Mesothelial cell of epicardium (in vitro differentiated cells): ENCODE measurements at places on chromosomes 4 and X. TPM values are rescaled to one million over a fixed set of nuclear protein-coding genes. Genes with fewer than 3 reads are reported as not detected.

DNA sequence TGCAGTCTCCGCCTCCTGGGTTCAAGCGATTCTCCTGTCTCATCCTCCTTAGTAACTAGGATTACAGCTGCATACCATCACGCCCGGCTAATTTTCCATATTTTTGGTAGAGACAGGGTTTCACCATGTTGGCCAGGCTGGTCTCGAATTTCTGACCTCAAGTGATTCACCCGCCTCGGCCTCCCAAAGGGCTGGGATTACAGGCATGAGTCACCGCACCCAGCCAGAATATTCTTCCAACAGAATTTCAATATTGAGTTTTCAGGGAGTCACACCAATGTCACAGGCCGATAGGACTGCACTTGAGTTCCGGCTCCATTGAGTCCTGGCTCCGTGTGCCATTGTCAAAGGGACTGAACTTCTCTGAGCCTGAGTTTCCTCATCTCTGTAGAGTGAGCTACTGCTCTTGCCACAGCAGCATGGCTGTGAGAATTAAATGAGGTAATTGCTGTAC lies 82.9 kb downstream of the CLCN4 start:
- DNase-seq: no peak
- H3K27me3 ChIP-seq: no peaks in the 10 kb centered on the region
- H3K4me1 ChIP-seq: peaks cover 4% of the 10 kb centered on the region
- no peak overlapping the region for H3K4me3 ChIP-seq
- H3K27ac ChIP-seq: no peak overlapping the region
- H3K36me3 ChIP-seq: peaks cover 2% of the 10 kb centered on the region

BEX1 gene
- total RNA-seq: 10.7 to 12.2 TPM (median 10.8 TPM) in 3 replicates

SPARCL1 gene
- total RNA-seq: 6.3 to 6.7 TPM (median 6.6 TPM) in 3 replicates

CHM gene
- total RNA-seq: 43.2 to 53.7 TPM (median 47.6 TPM) in 3 replicates

DCK gene
- 12.7 to 14.1 TPM (median 13.9 TPM) in 3 replicates for total RNA-seq

DNA sequence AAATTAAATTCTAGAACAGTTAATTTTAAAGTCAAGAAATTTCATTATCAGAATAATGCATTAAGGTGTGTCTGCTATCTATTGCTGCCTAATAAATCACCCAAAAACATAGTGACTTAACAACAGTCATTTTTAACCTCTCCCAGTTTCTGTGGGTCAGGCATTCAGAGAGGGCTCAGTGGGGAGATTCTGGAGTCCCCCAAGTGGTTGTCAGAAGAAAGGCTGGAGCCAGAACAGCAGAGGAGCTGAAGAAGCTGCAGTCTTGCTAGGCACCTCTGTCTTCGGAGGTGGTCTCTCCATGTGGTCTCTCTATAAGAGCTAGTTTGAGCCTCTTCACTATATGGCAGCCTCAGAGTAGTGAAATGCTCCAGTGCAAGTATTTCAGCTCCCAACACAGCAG lies 9.3 kb upstream of the HOPX start:
- no peaks in the 10 kb centered on the region for H3K4me1 ChIP-seq
- no peak overlapping the region for H3K27ac ChIP-seq
- peaks cover 2% of the 10 kb centered on the region for H3K27me3 ChIP-seq
- H3K36me3 ChIP-seq: no peaks in the 10 kb centered on the region

- no peak overlapping the region for H3K4me3 ChIP-seq
- no peaks in the 10 kb centered on the region for H3K4me1 ChIP-seq
- no peak overlapping the region for H3K27ac ChIP-seq
- DNase-seq: no peak
These were observed 86.4 kb upstream of the AGA start for GRCh38 chr4:177528620-177529019.

F8A2 gene
- total RNA-seq: not detected in 3 replicates

GRCh38 chr4:109801895-109802319 lies at the start of gene CFI:
Gene CFI, minus strand, starts transcription at chr4:109801999. Its CDS starts 28 bp downstream, at chr4:109801971.
- peaks cover 50% of the 10 kb centered on the region for H3K4me1 ChIP-seq
- H3K27me3 ChIP-seq: no peaks in the 10 kb centered on the region
- H3K36me3 ChIP-seq: peaks cover 30% of the 10 kb centered on the region
- H3K4me3 ChIP-seq: peak within 1 kb of the TSS; percentile 87

DNA sequence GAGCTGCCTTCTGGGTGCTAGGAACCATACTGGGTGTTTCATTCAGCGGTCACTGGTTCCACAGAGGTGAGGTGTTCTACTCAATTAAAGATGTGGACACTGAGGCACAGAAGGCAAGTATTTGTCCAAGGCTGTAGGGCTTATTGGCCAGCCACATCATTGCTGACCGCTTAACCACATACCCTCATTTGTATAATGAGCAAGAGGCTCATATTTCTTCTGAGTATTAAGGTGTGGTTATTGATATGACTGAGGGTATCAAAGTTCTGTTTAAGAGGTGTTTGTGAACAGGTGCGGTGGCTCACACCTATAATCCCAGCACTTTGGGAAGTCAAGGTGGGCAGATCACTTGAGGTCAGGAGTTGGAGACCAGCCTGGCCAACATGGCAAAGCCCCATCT lies 14.3 kb downstream of the RNF4 start:
- peaks cover 45% of the 10 kb centered on the region for H3K4me1 ChIP-seq
- H3K36me3 ChIP-seq: no peaks in the 10 kb centered on the region
- H3K4me3 ChIP-seq: no peak overlapping the region
- H3K27ac ChIP-seq: no peak overlapping the region
- no peaks in the 10 kb centered on the region for H3K27me3 ChIP-seq

DNA sequence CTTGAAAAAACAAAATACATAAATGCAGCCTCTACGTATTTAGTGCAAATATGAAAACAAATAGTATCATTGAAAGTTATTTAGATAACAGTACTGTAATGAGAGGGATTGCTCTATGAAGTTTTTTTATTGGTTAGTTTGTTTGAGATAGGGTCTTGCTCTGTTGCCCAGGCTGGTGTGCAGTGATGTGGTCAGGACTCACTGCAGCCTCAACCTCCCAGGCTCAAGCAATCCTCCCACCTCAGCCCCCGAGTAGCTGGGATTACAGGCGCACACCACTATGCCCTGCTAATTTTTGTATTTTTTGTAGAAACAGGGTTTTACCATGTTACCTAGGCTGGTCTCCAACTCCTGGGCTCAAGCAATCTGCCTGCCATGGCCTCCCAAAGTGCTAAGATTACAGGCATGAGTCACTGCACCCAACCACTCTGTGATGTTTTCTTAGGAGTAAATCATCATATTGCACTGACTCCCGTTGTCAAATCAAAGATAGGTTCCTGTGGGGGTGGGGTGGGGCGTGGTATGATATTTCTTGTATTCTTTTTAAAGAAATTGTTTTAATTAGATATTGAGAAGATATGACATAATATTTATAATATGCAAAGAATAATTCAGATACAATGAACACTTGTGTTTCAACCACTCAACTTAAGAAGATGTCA lies 75.8 kb downstream of the ATG4A start:
- H3K27ac ChIP-seq: no peak overlapping the region
- peaks cover 13% of the 10 kb centered on the region for H3K4me1 ChIP-seq
- peaks cover 30% of the 10 kb centered on the region for H3K36me3 ChIP-seq

FIP1L1 gene
- total RNA-seq: 79.4 to 85.1 TPM (median 82.6 TPM) in 3 replicates

DNA sequence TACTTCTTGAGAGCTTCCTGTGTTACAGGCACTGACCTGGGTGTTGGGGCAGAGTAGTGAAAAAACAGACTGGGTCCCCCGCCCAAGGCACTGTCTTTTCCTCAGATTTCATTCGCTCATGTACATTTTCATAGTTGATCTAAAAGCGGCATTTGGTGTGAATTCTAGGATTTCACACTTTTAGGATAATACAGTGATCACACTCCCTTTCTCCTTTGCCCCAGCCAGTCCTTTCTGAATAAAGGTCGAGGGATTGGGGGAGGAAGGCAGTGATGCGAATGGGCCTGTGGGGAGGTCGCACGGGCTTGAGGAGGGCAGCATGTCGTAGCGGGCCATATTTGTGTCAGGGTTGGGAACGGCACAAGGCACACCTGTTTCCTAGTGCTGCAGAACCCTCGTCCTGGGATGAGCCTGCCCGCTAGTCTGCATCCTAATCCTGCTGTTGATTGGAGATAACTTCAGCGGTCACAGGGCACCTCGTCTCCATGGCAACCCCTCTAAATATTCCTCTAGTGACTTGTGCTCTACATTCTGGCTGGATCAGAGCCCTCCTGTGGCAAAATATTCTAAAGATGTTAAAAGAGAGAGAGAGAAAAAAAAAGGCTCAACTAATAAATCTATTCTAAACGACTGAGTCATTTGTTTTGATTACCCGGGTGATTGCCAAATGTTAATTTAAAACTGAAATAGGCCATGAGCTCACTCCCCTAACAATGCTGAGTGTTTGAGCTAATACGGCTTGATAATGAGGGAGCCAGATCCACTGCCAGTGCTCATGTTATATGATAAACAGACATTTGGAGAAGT lies 21.8 kb downstream of the FHL1 start:
- H3K36me3 ChIP-seq: no peaks in the 10 kb centered on the region
- H3K27me3 ChIP-seq: no peaks in the 10 kb centered on the region
- DNase-seq: no peak
- peaks cover 11% of the 10 kb centered on the region for H3K4me1 ChIP-seq
- no peak overlapping the region for H3K27ac ChIP-seq
- no peak overlapping the region for H3K4me3 ChIP-seq

- DNase-seq: no peak
- no peaks in the 10 kb centered on the region for H3K27me3 ChIP-seq
- H3K27ac ChIP-seq: no peak overlapping the region
- H3K36me3 ChIP-seq: no peaks in the 10 kb centered on the region
- H3K4me3 ChIP-seq: no peak overlapping the region
- H3K4me1 ChIP-seq: peaks cover 7% of the 10 kb centered on the region
These were observed 55.0 kb upstream of the GAB1 start for GRCh38 chr4:143281507-143282190.

DNA sequence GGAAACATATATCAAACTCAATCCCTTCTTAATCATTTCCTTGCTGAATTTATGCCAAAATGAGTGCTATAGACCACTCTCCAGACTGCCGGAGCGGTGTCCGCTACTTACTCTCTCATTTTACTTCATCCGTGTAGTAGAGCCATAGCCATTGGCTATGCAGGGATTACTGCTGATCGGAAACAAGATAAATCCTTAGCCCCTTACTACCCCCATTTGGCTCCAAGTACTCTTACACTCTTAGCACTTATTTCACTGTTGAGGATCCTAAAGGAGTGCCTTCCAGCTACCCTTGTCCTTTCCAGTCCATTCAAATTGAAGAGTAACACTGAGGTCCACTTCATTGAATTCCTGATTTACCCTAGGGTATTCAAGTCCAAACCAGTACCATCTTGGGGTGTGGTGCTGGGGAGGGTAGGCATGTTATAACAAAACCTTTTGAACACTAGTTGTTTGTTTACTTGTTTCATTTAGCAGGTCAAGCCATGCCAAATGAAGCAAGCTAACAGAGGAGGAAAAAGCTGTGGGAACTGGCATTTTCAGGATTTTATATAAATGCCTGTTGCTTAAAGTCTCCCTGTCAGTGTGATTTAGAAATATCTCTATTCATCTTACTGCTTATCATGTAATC lies 715.1 kb downstream of the FSTL5 start:
- H3K4me3 ChIP-seq: no peak overlapping the region
- H3K36me3 ChIP-seq: no peaks in the 10 kb centered on the region
- H3K27me3 ChIP-seq: no peaks in the 10 kb centered on the region

NPY2R gene
- 0.09 TPM in 1 of 3 replicates, not detected in the others for total RNA-seq

- DNase-seq: no peak
- peaks cover 16% of the 10 kb centered on the region for H3K27me3 ChIP-seq
- H3K4me1 ChIP-seq: peaks cover 10% of the 10 kb centered on the region
- H3K36me3 ChIP-seq: no peaks in the 10 kb centered on the region
- no peak overlapping the region for H3K4me3 ChIP-seq
These were observed 363.9 kb downstream of the MID1IP1 start for GRCh38 chrX:39165185-39165584.

DNA sequence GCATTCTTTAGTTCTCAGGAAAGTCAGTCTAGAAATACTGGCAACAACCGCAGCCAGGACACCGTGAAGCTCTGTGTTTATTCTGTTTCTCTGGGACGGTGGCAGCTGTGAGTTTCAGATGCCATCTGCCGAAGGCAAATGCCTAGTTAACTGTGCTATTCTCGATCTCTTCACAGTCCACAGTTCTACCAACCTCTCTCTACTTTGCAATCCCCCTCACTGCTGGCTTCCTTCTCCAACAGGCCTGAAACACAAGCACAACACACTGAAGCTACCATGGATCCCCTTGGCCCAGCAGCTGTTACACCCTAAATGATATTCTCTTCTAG lies 118.8 kb downstream of the ZNF827 start:
- DNase-seq: no peak
- H3K4me3 ChIP-seq: no peak overlapping the region
- peak overlapping the region; percentile 24 for H3K27ac ChIP-seq
- peaks cover 46% of the 10 kb centered on the region for H3K36me3 ChIP-seq
- H3K27me3 ChIP-seq: no peaks in the 10 kb centered on the region

SH3D19 gene
- total RNA-seq: 34.7 to 41.2 TPM (median 39.3 TPM) in 3 replicates

GRCh38 chr4:11456401-11456800 lies 27.7 kb upstream of the HS3ST1 start:
- no peaks in the 10 kb centered on the region for H3K4me1 ChIP-seq
- peaks cover 7% of the 10 kb centered on the region for H3K36me3 ChIP-seq
- no peaks in the 10 kb centered on the region for H3K27me3 ChIP-seq
- H3K27ac ChIP-seq: no peak overlapping the region
- no peak overlapping the region for H3K4me3 ChIP-seq

HPGDS gene
- total RNA-seq: not detected in 3 replicates

HAND2 gene
- 32.8 to 34.3 TPM (median 33.3 TPM) in 3 replicates for total RNA-seq

DNA sequence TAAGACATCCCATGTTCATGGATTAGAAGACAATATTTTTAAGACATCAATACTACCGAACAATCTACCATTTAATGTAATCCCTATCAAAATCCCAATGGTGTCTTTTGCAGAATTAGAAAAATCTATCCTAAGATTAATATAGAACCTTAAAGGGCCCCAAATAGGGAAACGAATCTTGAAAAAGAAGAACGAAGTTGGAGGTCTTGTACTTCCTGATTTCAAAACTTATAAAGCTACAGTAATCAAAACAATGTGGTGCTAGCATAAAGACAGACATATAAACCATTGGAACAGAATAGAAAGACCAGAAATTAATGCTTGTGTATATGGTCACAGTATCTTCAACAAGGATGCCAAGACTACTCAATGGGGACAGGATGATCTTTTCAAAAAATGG lies 42.0 kb downstream of the CENPE start:
- H3K36me3 ChIP-seq: peaks cover 34% of the 10 kb centered on the region
- H3K27ac ChIP-seq: no peak overlapping the region
- no peak for DNase-seq

DNA sequence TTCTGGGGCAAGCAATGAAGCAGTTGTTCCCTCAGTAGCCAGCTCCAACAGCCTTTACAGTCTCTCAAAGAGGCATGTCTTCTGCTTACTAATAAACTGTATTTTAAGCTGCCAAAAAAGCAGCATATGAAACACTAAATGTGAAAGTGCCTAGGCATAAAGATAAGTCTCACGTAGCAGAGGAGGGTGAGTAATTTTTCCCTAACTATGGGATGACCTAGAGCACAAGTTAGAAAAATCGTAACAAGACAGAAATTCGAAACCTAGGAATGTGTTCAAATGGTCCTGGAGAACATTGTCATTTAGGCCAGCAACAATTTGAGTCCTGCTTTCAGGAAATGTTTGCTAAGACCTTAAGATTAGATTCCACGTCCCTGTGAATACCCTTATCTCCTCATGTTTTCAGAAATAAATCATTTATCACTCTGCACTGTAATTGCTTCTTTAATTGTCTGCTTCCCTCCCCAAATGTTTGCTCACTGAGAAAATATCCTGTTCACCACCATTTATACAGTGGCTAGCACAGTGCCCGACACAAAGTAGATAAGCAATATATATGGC lies 222.2 kb downstream of the KCNIP4 start:
- H3K36me3 ChIP-seq: peaks cover 2% of the 10 kb centered on the region
- no peak overlapping the region for H3K4me3 ChIP-seq
- no peaks in the 10 kb centered on the region for H3K27me3 ChIP-seq
- H3K27ac ChIP-seq: no peak overlapping the region

- no peak overlapping the region for H3K4me3 ChIP-seq
- peaks cover 9% of the 10 kb centered on the region for H3K27me3 ChIP-seq
- H3K27ac ChIP-seq: no peak overlapping the region
These were observed 20.2 kb downstream of the EPGN start for GRCh38 chr4:74328501-74328900.
